ENCODE measurements at places on chromosomes 6 and 20.

GRCh38 chr6:150844371-150844770 is 21.1 kb upstream of the MTHFD1L start:
- DNase-seq = no peak

- DNase-seq = no peak
These were observed 5.3 kb downstream of the CHRNA4 start for GRCh38 chr20:63355781-63356295.

DNA sequence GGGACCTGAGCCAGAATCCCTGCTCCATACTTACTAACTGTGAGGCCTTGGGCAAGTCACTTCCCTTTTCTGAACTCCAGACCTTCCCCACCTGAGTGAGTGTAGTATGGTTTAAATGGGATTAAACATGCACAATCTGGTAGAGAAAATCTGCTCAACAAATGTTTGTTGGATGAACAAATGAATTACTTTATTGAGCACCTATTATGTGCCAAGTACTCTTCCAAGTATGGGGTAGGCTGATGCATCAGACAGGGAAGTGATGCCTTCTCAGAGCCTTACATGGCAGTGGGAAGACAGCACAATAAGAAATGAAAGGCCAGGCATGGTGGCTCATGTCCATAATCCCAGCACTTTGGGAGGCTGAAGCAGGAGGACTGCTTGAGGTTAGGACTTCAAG is 15.0 kb upstream of the LBP start:
- DNase-seq = no peak

DNA sequence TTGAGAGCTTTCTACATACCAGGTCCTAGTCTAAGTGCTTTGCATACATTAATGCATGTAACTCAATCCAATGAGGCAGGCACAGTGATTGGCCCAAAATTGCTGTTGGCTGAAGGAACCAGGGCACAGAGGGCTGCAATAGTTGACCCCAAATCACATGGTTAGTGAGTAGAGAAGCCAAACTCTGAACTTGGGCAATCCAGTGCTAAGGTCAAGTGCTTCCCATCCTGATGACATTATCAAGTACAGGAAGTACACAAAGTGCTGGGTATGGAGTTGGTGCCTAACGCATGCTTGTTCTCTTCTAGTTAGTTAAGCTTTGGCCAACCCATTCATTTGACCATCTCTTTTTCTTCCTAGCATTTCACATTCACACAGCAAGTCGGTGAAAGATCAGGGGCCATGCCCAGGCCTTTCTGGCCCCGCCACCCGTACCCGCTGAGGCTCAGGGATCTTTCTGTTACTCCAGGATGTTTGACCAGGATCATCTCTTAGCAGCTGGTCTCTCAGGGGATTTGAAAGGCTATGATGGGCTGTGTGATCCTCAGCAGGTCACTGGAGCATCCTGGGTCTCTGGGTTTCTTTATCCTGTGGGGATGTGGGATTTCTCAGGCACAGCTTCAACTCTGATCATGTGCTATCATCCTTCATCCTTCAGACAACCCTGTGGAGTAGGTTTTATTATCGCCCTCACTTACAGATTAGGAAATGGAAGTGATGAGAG is 7.0 kb downstream of the KCNB1 start:
- no peak for DNase-seq

DNA sequence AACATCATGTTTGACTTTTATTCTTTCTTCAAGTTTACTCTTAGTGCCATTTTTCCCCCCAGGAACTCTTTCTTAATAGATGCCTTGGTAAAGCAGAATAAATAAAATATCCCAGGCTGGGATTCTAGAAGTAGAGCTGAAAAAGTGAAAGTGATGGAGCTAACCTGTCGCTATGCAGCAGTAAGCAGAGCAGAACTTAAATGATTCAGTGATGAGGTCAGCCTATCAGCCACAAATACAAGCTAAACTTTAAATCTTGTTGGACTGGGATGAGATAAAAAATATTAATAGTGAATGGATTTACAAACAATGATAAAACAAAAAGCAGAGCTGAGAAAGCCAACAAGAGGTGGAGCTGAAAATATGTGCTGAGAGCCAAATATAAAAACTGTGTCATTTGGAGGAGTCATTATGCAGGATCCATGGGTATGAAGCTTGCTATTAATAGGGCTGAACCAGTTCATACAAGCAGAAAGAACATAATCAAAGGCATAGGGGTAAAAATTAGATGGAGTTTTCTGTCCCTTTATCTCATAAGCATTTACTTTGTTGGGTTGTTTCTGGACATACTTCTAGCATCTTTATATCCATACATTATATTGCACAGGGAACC is 877.8 kb downstream of the EPHA7 start:
- DNase-seq = no peak

DNA sequence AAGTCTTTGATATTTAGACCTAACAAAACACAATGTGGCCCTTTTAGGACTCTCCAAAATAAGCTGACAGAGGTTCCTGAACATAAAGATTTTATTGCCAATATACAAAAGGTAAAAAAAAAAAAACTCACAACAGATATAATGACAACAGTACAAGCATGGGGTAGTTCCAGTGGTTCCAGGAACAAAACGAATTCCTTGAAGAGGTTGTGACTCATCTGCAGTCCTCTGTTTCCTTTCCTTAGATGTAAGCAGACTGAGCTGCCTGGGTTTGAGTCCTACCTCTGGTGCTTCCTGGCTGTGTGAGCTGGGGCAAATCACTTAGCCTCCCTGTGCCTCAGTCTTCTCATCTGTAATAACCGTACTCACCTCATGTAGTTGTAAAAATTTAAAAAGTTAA is 13.3 kb upstream of the CTAGE9 start:
- no peak for DNase-seq

- no peak for DNase-seq
These were observed 230.5 kb downstream of the ZMYND8 start for GRCh38 chr20:47125758-47126591.

DNA sequence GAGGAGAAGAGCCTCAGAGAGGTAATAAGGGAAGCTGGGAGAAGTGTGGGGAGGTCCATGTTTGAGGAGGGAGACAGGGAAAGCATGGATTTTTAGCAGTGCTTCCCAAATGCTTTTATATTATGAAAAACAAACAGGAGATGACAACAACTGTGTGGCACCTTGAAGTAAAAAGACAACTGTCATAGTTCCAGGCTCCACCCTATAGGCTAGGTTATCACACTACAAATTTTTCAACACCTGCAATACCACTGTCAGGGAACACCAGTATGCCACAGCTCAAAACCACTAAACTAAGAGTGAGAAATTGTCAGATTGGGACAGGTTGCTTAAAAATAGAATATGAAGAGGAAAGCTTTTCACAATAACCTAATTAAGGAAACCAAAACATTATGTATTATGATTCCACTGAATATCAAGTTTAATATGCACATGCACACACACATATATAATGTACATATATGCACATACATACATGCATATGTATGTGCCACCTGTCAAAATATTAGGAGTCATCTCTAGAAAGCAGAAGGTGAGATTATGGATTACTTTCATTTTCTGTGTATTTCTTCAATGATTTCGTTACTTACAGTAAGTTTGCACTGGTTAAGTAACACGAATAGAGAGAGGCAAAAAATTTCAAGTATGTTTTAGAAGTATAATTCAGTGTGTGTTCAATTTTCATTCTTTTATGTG is 261.2 kb downstream of the PTPRK start:
- DNase-seq = no peak

GRCh38 chr20:43825051-43825402 is 89.6 kb upstream of the TOX2 start:
- no peak for DNase-seq

DNA sequence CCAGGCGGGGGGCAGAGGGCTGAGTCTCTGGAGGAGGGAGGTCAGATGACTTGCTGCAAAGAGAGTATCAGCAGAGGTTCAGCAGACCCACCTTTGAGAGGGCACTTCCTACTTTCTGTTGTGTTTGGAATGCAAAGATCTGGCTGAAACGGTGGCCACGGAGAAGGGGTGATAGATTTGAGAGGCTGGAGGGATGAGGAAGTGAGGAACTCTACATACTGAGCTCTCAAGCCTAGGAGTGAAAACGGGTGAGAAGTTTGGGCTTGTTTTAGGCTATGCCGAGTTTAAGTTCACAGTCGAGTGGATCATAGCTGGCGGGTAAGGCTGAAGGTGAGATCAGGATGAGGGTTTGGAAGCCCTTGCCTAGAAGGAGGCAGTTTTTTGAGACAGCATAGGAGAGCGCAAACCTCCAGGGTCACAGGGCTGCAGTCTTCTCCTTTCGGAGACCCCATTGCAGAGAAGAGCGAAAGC is 477 bp upstream of the ITPA start:
- no peak for DNase-seq

- DNase-seq = peak; percentile 58
These were observed 725 bp downstream of the BTBD3 start for GRCh38 chr20:11918391-11918845.

- no peak for DNase-seq
These were observed 2.8 kb downstream of the NKX2-4 start for GRCh38 chr20:21394551-21394950.

DNA sequence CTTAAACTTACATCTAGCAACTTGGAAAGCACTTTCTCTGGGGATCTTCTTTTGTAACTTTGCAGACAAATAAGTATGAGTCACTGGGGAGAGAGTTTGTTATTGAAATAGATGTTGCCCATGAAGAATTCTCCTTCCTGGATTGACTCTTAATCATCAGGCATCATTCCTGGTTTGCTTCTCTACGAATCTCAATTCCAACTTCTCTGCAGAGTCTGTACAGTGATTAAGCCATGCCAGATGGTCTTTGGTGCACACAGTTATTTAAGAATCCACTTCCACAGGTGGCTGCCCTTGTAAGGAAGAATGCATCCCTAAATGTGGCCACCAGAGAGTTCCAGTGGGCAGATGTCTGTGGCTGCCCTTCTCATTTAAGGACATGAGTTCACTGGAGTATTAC is 25.7 kb downstream of the MYCT1 start:
- DNase-seq = no peak

GRCh38 chr6:35183935-35184334 is 29.8 kb upstream of the SCUBE3 start:
- no peak for DNase-seq

DNA sequence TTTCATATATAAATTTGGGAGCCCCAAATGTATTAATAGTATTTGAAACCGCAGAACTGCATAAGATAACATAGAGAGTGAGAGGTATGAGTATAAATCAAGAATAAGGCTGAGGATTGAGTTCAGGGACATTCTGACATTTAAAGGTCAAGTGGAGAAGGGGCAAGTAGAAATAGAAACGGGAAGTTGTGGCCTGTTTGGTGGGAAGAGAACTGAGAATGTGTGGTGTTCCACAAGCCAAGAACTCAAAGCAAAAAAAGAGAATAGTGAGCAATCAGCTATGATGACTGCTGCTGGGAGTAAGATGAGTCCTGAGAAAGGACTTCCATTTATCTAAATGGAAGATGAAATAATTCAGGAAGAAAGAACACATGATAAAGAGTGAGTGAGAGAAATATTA is 418.4 kb downstream of the CD109 start:
- DNase-seq = no peak

Data from GF-D8 (cell line).